ENCODE measurements at places on chromosomes 11 and 22.

- DNase-seq, result peak; percentile 69
- H3K4me1 ChIP-seq, result peaks cover 47% of the 10 kb centered on the region
- H3K27ac ChIP-seq, result peak overlapping the region; percentile 77
- no peaks in the 10 kb centered on the region for H3K27me3 ChIP-seq
- H3K36me3 ChIP-seq, result no peaks in the 10 kb centered on the region
These were observed 690 bp downstream of the CSNK1E start for GRCh38 chr22:38316364-38317121.

GRCh38 chr11:61477727-61478148 lies 30.8 kb upstream of the LRRC10B start:
- no peaks in the 10 kb centered on the region for H3K36me3 ChIP-seq
- no peak overlapping the region for H3K27ac ChIP-seq
- peak; percentile 32 for DNase-seq
- no peaks in the 10 kb centered on the region for H3K27me3 ChIP-seq
- peaks cover 8% of the 10 kb centered on the region for H3K4me1 ChIP-seq
- H3K4me3 ChIP-seq, result no peak overlapping the region

DNA sequence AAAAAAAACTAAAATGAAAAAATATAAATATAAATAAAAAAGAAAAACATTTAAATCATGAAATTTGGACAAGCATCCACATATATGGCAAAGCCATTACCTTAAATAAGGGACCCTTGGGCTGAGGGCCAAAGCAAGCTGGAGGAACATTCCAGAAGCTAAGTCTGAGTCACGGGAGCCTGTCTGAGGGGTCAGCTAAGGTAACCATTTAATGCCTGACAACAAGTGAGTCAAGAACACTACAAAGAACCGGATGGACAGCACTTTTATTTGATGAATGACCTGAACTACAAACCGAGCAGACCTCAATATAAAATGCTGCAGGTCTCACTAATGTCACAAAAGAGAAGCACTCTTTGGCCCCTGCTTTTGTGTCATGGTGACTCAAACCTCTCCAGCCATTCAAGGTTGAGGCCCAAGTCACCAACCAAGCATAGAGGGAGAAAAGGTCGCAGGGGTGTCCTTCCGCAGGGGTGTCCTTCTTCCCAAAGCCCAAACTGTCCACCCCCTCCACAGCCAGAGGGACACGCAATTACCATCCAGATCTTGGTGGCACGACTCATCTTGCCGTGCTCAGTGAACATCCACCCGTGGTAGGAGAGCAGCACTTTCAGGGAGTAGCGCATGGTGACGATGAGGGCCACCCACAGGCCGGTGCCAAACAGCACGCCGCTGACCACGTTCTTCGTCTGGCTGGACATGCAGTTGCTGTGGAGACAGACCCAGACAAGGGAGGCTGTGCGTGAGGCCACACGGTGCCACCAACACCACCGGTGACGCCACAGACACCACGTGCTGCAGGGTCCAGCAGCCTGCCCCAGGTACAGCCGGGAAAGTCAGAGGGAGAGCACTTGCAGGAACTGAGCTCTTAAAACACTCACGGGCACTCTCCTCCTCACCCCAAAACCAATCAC lies 34.5 kb downstream of the CPT1A start:
- peaks cover 18% of the 10 kb centered on the region for H3K36me3 ChIP-seq
- no peaks in the 10 kb centered on the region for H3K27me3 ChIP-seq
- H3K4me3 ChIP-seq, result no peak overlapping the region

DNA sequence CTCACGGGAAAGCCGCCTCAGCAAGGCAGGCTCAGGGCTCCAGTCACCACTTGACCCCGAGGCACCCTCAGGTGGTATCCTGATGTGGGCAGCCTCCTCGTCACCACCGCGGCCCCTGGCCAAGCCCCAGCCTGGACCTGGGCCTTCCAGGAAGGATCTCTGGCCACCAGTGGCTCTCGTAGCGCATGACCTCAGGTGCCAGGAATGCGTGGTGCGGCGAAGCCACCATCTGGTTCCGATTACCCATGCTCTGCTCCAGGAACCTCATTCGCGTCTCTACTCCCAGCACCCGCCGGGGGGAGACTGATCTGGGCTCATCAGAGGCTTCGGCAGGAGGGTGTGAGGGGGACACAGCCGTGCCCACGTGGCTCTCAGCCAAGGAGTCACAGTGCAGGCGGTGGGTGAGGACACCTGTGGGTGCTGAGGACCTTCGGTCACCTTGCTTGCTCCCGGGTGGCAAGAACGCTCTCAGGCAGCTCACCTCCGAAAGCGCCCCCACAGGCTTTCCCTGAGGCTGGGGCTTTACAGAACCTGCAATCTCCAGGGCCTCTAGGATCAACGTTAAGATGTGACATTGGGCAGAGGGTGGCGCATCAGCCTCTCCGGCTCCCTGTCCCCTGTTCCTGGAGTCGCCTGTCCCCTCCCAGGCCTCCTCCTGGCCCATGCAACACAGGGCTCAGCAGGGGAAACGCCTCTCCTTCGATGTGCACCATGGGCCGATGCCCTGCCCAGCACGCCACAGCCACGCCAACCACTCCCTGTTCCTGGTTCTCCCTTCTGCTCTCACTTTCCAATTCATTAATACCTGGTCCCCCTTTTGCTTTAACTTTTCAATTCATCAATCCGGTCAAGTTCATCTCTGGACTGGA lies 39.0 kb downstream of the TBX1 start:
- H3K4me3 ChIP-seq, result no peak overlapping the region
- H3K36me3 ChIP-seq, result no peaks in the 10 kb centered on the region
- DNase-seq, result no peak
- H3K27me3 ChIP-seq, result no peaks in the 10 kb centered on the region
- H3K27ac ChIP-seq, result no peak overlapping the region
- H3K4me1 ChIP-seq, result no peaks in the 10 kb centered on the region

DNA sequence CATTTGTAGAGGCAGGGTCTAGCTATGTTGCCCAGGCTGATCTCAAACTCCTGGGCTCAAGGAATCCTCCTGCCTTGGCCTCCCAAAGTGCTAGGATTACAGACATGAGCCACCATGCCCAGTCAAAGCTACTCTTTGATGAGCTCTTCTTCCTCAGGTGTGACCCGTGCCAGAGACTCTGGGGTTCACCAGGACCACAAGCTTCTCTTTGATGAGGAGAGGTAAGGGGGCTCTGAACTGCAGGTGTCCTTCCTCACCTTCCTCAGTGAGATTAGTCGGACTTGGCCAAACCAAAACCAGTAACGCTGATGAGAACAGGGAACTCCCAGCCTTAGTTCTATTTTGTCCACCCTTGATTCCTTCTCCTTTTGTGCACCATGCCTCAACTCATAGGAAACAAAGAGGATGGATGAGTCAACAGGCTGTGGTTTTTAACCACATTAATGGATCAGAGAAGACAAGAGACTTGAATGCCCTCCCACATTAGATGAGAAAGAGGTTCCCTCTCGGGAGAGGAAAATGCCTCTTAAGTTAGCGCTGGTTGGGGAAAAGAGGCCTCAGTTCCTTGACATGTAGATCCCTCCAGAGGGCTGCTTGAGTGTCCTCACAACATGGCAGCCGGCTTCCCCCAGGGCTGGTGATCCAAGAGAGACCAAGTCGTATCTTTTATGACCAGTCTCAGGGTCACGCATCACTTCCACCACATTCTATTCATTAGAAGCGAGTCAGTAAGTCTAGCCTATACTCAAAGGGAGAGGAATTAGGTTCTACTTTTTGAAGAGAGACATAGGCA lies 25.7 kb upstream of the CTR9 start:
- no peak overlapping the region for H3K27ac ChIP-seq
- H3K4me3 ChIP-seq, result no peak overlapping the region
- peaks cover 16% of the 10 kb centered on the region for H3K4me1 ChIP-seq
- H3K27me3 ChIP-seq, result no peaks in the 10 kb centered on the region

DNA sequence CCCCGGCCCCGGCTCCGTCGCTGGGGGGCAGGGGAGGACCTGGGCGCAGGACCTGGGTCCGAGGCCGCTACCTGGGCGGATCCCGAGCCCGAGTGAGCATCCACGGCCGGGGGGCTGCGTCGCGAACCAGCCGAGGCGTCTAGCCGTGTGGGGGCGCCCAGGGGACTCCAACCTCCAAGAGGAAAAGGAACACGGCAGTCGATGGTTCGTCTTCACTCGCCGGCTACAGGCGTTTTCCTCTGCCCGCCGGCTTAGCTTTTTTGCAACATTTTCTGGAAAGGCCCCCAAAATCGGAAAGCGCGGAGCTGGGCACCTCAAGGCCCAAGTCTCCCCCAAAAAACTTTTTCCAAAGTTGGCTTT lies 666 bp downstream of the PDGFB start:
- H3K27me3 ChIP-seq, result no peaks in the 10 kb centered on the region
- no peak overlapping the region for H3K27ac ChIP-seq
- no peak overlapping the region for H3K4me3 ChIP-seq
- H3K36me3 ChIP-seq, result no peaks in the 10 kb centered on the region

- no peak overlapping the region for H3K4me3 ChIP-seq
- H3K27ac ChIP-seq, result no peak overlapping the region
- H3K4me1 ChIP-seq, result peaks cover 6% of the 10 kb centered on the region
- H3K36me3 ChIP-seq, result no peaks in the 10 kb centered on the region
- H3K27me3 ChIP-seq, result no peaks in the 10 kb centered on the region
- DNase-seq, result no peak
These were observed 24.6 kb downstream of the CSF2RB start for GRCh38 chr22:36938028-36938425.

DNA sequence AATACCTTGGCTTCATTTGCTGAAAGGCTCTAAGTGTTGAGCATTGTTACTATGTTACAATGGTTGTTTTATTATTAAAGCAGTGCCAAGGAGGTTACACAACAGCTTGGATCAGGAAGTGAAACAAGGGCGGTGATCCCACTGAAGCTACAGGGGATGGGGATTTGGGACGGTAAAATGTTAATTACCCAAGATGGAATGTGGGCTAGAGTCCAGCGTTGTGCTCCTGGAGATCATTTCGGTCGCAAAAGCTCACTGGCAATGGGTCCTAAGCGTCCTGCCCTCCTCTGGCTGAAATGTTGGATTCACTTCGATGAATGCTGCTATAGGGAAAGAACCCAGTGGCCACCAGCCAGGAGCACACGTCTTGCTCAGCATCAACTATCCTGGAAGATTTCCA lies 48.3 kb downstream of the FAM83F start:
- peak overlapping the region; percentile 88 for H3K27ac ChIP-seq
- H3K27me3 ChIP-seq, result no peaks in the 10 kb centered on the region
- peaks cover 29% of the 10 kb centered on the region for H3K4me1 ChIP-seq

DNA sequence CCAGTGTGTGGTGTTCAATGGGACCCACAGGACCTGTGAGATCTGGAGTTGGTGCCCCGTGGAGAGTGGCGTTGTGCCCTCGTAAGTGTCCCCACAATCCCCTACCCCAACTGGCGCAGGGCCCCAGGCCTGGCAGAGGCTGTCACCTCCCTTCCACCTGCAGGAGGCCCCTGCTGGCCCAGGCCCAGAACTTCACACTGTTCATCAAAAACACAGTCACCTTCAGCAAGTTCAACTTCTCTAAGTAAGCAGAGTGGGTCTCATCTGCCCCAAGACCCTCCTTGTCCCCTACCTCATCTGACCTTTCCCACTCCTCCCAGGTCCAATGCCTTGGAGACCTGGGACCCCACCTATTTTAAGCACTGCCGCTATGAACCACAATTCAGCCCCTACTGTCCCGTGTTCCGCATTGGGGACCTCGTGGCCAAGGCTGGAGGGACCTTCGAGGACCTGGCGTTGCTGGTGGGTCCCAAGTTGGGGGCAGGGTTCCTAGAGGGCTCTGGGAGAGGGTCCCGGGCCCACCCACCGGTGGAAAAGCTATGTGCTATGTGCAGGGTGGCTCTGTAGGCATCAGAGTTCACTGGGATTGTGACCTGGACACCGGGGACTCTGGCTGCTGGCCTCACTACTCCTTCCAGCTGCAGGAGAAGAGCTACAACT lies 8.1 kb downstream of the P2RX6 start:
- H3K27ac ChIP-seq, result no peak overlapping the region
- no peaks in the 10 kb centered on the region for H3K27me3 ChIP-seq

- no peak overlapping the region for H3K27ac ChIP-seq
- no peak overlapping the region for H3K4me3 ChIP-seq
- peaks cover 34% of the 10 kb centered on the region for H3K36me3 ChIP-seq
- H3K4me1 ChIP-seq, result peaks cover 5% of the 10 kb centered on the region
- no peaks in the 10 kb centered on the region for H3K27me3 ChIP-seq
These were observed 6.9 kb downstream of the OTUB1 start for GRCh38 chr11:63993100-63993499.

DNA sequence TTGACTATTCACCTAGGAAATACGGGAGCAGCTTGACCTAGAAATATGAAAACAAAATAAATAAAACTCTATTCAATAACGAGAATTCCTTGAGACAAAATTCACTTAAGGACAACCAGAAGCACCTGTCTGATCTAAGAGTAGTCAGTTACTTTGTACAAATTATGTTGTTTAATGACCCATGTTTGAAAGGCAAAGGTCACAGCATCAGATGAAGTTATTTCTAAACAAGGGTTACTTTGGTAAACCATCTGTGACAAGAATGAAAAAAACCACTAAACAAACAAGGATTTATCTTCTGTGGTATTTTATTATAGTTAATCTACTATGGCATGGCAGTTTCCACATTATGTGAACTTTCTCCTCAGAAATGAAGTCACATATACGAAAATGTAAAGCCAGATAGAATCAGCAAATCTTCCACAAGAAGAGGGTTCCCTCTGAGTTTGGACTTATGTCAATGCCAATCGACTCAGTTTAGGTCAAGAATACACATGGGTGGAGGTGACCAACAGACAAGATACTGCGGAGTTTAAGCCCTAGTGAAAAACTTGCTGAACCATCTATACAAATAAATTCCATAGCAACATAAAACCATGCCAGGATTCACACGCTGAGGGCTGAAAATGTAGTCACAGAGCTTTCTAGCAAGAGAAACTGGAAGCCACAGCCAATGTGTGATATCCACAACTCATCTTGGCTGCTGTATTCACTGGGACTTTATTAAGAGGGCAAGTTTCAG lies 53.4 kb downstream of the NCAPD3 start:
- no peak overlapping the region for H3K4me3 ChIP-seq
- H3K36me3 ChIP-seq, result peaks cover 38% of the 10 kb centered on the region
- no peaks in the 10 kb centered on the region for H3K4me1 ChIP-seq
- H3K27ac ChIP-seq, result no peak overlapping the region
- DNase-seq, result no peak

GRCh38 chr11:45886816-45887520 lies 1.5 kb downstream of the MAPK8IP1 start:
- no peaks in the 10 kb centered on the region for H3K36me3 ChIP-seq
- H3K27ac ChIP-seq, result no peak overlapping the region
- H3K4me3 ChIP-seq, result no peak overlapping the region
- H3K27me3 ChIP-seq, result no peaks in the 10 kb centered on the region
- no peak for DNase-seq
- peaks cover 5% of the 10 kb centered on the region for H3K4me1 ChIP-seq

- no peak overlapping the region for H3K4me3 ChIP-seq
- H3K36me3 ChIP-seq, result no peaks in the 10 kb centered on the region
- H3K27me3 ChIP-seq, result peaks cover under 1% of the 10 kb centered on the region
- no peak overlapping the region for H3K27ac ChIP-seq
- DNase-seq, result no peak
- no peaks in the 10 kb centered on the region for H3K4me1 ChIP-seq
These were observed 32.4 kb downstream of the TTC28 start for GRCh38 chr22:28647216-28647615.

- DNase-seq, result no peak
- H3K27me3 ChIP-seq, result no peaks in the 10 kb centered on the region
- H3K27ac ChIP-seq, result no peak overlapping the region
- H3K4me3 ChIP-seq, result no peak overlapping the region
- H3K4me1 ChIP-seq, result no peaks in the 10 kb centered on the region
These were observed 30.8 kb downstream of the APLP2 start for GRCh38 chr11:130100381-130101095.

Measured in CD4-positive, alpha-beta memory T cell (primary cell).